Activated CD8-positive, alpha-beta memory T cell treated with anti-CD3 and anti-CD28 coated beads, Interleukin-2, amount 10 ng/mL, durations not matched to agents 7 days and 5 days (primary cell): ENCODE measurements at places on chromosomes 16 and 17.
A peak's percentile ranks its signal among the peaks of the same experiment; 100 is the strongest.

GRCh38 chr16:17177242-17177958 lies 293.4 kb downstream of the XYLT1 start:
- H3K27me3 ChIP-seq: no peaks in the 10 kb centered on the region
- no peak overlapping the region for H3K27ac ChIP-seq
- no peak overlapping the region for H3K4me3 ChIP-seq
- H3K36me3 ChIP-seq: peaks cover 16% of the 10 kb centered on the region
- DNase-seq: no peak

DNA sequence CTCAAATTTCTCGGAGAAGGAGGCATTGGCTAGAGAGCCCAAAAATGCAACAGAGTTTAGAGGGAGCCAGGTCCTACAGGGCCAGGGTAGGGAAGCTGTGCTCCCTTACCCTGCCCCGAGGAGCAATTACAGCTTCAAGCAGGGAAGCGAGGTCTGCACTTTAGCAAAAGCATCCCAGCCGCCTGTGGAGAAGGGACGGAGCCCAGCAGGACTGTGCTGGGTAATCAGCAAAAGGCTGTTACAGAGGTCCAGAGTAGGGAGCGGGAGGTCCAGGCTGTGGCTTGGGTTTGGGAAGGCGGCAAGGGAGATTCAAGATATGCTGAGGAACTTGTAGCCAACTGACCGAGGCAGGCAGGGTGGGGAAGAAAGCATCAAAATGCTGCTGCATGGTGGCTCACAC lies 162.6 kb downstream of the TMEM132E start:
- H3K36me3 ChIP-seq: no peaks in the 10 kb centered on the region
- no peak for DNase-seq
- H3K27me3 ChIP-seq: peaks cover 28% of the 10 kb centered on the region
- no peak overlapping the region for H3K27ac ChIP-seq
- no peak overlapping the region for H3K4me3 ChIP-seq
- H3K4me1 ChIP-seq: no peaks in the 10 kb centered on the region

- no peaks in the 10 kb centered on the region for H3K4me1 ChIP-seq
- H3K36me3 ChIP-seq: no peaks in the 10 kb centered on the region
- H3K27me3 ChIP-seq: no peaks in the 10 kb centered on the region
- no peak for DNase-seq
These were observed 33.8 kb downstream of the FA2H start for GRCh38 chr16:74740795-74741304.

- DNase-seq: no peak
- no peak overlapping the region for H3K4me3 ChIP-seq
- no peaks in the 10 kb centered on the region for H3K4me1 ChIP-seq
- H3K27ac ChIP-seq: no peak overlapping the region
- no peaks in the 10 kb centered on the region for H3K36me3 ChIP-seq
These were observed 2.0 kb downstream of the TMC5 start for GRCh38 chr16:19419698-19420075.

DNA sequence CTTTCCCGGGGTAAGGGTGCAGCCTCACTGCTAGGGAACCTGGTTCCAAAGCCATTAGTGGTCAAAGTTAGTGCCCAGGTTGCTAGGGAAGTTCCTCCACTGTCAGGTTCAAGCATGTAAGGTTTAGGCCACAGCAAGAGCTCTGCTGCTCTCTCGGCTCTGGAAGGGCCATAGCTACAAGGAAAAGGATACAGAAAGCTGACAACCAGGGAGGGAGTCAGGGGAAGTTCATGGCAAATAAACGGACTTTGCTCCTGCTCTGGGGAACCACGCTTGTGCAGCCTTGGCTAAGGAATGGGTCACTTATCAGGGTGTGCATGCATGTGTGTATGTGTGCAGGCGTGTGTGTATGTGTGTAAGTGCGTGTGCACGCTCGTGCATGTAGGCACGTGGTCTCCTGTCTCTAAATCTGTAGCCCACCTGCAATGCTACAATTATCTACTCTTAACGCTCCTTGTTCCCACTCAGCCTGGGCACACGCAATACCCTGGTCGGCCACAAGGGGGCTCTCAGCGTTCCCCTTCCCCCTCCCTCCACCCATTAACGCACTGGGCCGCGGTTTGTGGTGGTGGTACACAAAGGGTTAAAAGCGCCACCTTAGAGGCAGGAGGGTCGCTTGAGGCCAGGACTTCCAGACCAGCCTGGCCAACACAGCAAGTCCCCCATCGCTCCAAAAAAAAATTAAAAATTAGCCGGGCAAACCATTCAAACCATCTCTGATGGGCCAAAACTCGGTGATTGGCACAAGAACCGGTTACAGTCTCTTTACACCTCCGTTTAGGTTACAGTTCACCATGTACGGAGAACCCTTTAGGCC lies 48.4 kb upstream of the KDM8 start:
- H3K4me3 ChIP-seq: no peak overlapping the region
- DNase-seq: peak; percentile 71
- peaks cover 8% of the 10 kb centered on the region for H3K4me1 ChIP-seq
- no peaks in the 10 kb centered on the region for H3K27me3 ChIP-seq
- H3K27ac ChIP-seq: no peak overlapping the region

DNA sequence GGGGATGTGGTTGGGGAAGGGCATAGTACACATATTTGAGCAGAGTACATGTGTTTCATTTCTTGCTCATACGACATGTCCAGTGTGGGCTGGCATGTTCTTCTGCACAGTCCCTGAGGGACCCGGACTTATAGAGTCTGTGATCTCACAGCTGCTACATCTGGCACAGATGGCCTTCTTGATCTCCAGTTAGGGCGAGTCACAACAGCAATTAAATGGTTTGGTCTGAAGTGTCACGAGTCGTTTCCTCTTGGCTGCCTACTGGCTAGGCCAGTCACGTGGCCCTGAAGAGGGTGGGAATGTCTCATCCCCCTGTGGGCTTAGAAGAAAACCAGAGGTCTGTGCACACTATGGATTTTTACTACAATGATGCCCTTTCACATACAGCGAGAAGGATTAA lies 443.6 kb downstream of the WWOX start:
- DNase-seq: no peak
- H3K4me3 ChIP-seq: no peak overlapping the region
- no peaks in the 10 kb centered on the region for H3K4me1 ChIP-seq
- H3K27ac ChIP-seq: no peak overlapping the region
- H3K27me3 ChIP-seq: no peaks in the 10 kb centered on the region

DNA sequence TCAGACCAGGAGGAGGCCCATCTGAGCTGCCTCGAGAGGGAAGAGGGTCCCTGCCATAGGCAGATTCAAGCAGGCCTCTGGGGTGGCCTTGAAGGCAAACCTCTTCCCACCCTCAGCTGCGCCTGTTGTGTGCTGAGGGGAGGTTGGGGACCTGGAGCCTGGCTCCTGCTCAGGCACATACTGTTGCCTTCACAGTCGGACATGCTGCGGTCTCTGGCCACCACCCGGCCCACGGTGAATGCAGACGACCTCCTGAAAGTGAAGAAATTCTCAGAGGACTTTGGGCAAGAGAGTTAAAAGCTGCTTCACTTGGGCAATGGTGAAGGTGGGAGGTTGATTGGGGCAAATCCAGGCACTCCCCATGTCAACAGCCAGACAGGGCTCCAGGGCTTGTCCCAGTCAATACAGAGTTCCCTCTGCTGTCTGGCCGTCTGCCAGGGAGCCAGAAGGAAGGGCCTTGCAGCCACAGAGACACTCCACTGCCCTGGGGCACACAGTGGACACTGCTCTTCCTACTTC lies 6.3 kb downstream of the PDF start:
- H3K4me1 ChIP-seq: peaks cover 42% of the 10 kb centered on the region
- H3K27me3 ChIP-seq: no peaks in the 10 kb centered on the region
- H3K4me3 ChIP-seq: no peak overlapping the region
- H3K27ac ChIP-seq: no peak overlapping the region
- DNase-seq: no peak

DNA sequence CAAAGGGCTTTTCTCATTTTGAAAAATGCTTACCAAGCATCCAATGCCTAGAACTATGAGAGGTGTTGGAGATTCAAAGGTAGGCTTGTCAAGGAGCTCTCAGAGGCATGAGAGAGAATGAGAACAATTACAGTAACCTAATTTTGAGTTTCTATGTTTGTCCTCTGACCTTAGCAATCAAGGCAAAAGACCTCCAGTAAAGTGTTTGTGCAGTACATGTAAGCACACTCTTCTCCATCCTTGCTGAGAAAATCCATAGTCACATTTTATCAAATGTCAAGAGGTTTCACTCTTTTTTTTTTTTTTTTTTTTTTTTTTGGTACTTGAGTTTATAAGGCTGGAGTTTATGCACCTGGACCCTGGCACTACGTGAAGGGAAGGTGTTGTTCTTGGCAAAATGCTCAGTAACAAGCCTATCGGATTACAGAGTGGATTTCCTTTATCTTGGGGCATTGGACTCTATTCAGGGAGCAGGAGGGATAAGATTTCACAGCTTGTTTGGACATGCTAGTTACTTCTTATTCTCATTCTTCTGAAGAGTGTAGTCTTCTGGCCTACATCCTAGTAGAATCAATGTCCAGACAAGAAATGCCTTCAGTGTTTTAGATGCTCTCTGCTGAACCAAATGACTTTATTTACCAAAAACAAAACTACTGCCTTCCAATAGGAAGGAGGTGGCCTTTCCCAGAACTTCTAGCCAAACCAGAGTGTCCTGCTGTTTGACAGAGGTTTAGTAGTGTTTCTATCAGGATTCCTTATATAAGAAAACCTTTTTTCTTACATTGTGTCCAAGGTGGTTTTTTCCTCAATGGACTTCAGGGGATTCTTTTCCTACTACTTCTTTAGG lies 21.9 kb downstream of the KCNJ2 start:
- no peak overlapping the region for H3K27ac ChIP-seq
- H3K4me3 ChIP-seq: no peak overlapping the region
- H3K36me3 ChIP-seq: no peaks in the 10 kb centered on the region
- no peaks in the 10 kb centered on the region for H3K27me3 ChIP-seq
- no peak for DNase-seq
- no peaks in the 10 kb centered on the region for H3K4me1 ChIP-seq

GRCh38 chr17:44061446-44061845 lies 5.0 kb downstream of the LSM12 start:
- peaks cover 45% of the 10 kb centered on the region for H3K4me1 ChIP-seq
- no peak overlapping the region for H3K27ac ChIP-seq
- DNase-seq: no peak
- peaks cover 46% of the 10 kb centered on the region for H3K36me3 ChIP-seq
- H3K27me3 ChIP-seq: no peaks in the 10 kb centered on the region

GRCh38 chr17:33803199-33803685 lies 451.8 kb upstream of the CCL2 start:
- H3K27me3 ChIP-seq: peaks cover 11% of the 10 kb centered on the region
- H3K27ac ChIP-seq: no peak overlapping the region
- H3K36me3 ChIP-seq: no peaks in the 10 kb centered on the region
- no peaks in the 10 kb centered on the region for H3K4me1 ChIP-seq
- H3K4me3 ChIP-seq: no peak overlapping the region

- peaks cover 27% of the 10 kb centered on the region for H3K36me3 ChIP-seq
- H3K4me1 ChIP-seq: peaks cover 25% of the 10 kb centered on the region
- H3K27me3 ChIP-seq: no peaks in the 10 kb centered on the region
- H3K27ac ChIP-seq: no peak overlapping the region
- no peak overlapping the region for H3K4me3 ChIP-seq
- no peak for DNase-seq
These were observed 39.8 kb downstream of the KSR1 start for GRCh38 chr17:27496005-27496404.

DNA sequence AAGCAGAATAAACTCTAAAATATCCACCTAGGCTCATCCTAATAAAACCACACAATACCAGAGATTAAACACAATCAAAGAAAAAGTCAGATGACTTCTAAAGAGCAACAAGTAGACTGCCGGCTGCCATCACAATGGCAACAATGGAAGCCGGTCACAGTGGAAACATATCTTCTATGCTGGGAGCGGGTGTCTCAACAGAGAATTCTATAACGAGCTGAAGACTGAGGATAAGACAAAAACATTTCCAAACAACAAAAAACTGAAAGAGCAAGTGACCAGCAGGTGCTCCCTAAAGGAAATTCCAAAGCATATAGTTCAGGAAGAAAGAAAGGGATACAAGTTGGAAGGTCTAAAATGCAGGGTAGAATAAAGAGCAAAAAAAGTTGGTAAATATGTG lies 8.9 kb downstream of the NSMCE1 start:
- H3K4me3 ChIP-seq: no peak overlapping the region
- H3K27me3 ChIP-seq: no peaks in the 10 kb centered on the region
- no peak overlapping the region for H3K27ac ChIP-seq
- DNase-seq: no peak
- peaks cover 53% of the 10 kb centered on the region for H3K4me1 ChIP-seq
- H3K36me3 ChIP-seq: peaks cover 49% of the 10 kb centered on the region

DNA sequence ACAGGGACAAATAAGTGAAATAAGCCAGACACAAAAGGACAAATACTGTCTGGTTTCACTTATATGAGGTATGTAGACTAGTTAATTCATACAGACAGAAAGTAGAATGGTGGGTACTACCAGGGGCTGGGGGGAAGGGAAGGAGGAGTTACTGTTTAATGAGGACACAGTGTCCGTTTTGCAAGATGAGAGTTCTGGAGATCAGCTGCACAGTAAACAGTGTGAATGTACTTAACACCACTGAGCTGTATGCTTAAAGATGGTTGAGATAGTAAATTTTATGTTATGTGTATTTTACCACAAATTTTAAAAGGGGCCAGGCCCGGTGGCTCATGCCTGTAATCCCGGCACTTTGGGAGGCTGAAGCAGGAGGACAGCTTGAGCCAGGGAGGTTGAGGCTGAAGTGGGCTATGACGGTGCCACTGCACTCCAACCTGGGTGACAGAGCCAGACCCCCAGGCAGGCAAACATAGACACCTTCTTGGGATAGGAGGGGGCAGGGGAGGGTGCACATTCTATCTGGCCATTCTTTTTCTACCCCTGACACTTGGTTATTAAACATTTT lies 23.5 kb downstream of the LRRC75A start:
- H3K27me3 ChIP-seq: no peaks in the 10 kb centered on the region
- DNase-seq: no peak
- H3K4me3 ChIP-seq: no peak overlapping the region
- no peaks in the 10 kb centered on the region for H3K4me1 ChIP-seq
- no peaks in the 10 kb centered on the region for H3K36me3 ChIP-seq
- no peak overlapping the region for H3K27ac ChIP-seq

DNA sequence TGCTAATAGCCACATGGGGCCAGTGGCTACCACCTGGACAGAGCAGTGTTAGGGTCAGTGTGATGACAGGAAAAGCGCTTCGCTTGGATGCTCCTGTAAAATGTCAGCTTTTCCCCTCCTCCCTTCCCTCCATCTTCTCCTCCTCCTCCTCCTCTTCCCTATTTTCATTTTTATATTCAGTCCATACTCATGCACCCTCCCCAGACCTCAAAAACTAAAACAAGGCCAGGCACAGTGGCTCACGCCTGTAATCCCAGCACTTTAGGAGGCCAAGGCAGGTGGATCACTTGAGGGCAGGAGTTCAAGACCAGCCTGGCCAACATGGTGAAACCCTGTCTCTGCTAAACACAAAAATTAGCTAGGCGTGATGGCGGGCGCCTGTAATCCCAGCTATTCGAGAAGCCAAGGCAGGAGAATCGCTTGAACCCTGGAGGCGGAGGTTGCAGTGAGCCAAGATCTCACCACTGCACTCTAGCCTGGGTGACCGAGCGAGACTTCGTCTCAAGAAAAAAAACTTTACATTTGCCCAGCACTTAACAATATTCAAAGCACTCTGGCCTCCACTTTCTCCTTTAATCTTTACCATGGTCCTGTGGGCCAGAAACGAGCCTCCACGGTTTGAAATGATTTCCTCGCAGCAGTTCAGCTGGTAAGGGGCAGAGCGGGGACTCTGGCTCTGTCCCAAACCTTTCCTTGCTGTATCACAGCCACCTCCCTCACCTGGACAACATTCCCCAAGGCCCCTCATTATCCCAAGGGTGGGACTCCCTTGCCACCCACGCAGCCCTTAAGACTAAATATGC lies 21.8 kb downstream of the ANKRD40 start:
- no peak for DNase-seq
- peaks cover 4% of the 10 kb centered on the region for H3K4me1 ChIP-seq
- H3K4me3 ChIP-seq: no peak overlapping the region
- no peaks in the 10 kb centered on the region for H3K36me3 ChIP-seq
- H3K27ac ChIP-seq: no peak overlapping the region
- H3K27me3 ChIP-seq: peaks cover 14% of the 10 kb centered on the region
